ENCODE measurements at places on chromosomes 6 and 20.

GRCh38 chr6:107116931-107117330, 1.6 kb upstream of the BEND3 start:
- no peak for DNase-seq

DNA sequence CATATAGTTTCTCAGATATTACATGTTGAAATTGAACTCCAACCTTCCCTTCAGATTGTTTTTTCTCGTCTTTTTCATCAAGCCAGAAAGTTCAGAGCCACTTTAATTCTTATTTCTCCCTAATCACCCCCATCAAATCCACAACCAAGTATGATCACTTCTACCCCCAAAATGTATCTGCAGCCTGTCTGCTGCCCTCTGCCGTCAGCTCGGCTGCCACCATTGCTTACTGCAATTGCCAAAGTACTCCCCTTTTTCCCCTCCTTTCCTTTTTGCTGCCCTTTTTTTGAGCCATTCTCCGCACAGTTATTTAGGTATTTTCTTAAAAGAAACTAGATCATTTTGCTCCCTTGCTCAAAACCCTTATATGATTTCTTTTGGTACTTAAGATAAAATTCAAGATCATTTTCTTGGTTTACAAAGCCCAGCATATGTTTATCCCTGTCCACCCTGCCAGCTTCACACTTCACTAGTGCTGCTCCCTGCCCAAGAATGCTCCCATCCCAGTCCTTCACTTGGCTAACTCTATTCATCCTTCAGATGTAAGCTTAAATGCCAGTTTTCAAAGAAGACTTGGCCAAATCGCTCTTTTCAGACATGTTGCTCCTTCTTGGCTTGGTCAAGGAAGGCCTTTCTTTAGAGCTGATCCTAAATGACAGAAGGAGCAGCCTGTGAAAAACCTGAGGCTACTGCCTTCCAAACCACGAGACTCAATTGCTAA, 63.7 kb downstream of the SH3BGRL2 start:
- no peak for DNase-seq

DNA sequence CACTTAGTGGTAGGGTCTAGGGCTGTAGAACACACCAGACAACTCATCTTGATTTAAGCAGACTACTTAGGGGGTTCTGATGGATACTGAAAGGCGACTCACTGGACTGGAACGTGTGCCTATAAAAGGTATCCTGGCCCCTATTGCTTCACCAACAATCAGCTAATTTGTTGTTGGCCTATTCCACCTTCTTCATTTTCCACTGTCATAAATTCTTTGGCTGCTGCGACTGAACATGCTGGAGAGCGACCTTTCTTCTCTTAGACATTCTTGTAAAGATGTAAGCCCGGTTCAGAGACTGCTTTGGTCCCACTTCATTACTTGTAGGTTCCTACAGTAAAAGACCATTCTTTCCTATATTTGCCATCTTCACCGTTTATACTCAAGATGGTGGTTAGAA, 609.9 kb upstream of the CITED2 start:
- DNase-seq = no peak

- DNase-seq = no peak
These were observed 1.6 kb upstream of the LY86 start for GRCh38 chr6:6586671-6587526.

GRCh38 chr6:137872581-137873115, 5.6 kb downstream of the TNFAIP3 start:
- no peak for DNase-seq

DNA sequence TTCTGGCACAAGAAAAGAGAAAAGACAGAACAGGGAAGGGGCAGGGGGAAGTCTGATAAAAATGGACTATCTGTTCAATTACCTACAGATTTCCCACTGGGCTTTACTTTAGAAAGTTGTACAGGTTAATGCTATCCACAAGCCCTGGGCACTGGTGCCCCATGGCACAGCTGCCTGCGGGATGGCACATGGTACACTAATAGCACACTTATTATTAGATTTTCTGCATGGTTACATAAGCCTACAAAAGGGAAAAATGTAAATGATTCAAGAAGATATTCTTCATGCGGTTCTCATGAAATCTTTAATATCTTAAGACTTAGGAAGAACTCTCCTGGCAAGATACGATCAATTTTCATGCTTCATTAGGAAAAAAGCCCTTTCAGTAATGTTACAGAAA, 137.5 kb downstream of the GMPR start:
- no peak for DNase-seq

DNA sequence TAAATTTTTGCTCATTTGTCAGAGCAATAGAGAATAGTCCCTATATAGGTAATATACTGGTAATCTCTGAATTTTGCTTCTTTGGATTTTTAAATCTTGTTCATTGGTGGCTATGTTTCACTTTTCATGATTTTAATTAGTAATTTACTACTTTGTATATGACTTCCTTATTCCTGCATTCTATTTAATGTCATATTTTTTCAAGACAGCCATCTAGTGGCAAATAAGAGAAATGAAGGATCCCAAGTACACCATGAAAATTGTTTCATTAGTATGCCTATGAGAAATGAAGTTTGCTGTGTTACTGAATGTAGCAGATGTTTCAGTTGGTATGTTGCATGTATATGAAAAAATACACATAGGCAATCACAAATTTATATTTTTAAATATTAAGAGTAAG, 82.4 kb downstream of the ZNF292 start:
- DNase-seq = no peak

GRCh38 chr6:116536216-116536621, 9.3 kb downstream of the TRAPPC3L start:
- no peak for DNase-seq

GRCh38 chr6:121603486-121603885, 168.0 kb downstream of the GJA1 start:
- DNase-seq = no peak

- no peak for DNase-seq
These were observed 31.8 kb upstream of the RALGAPA2 start for GRCh38 chr20:20744170-20744725.

- no peak for DNase-seq
These were observed 169.5 kb upstream of the RIPOR2 start for GRCh38 chr6:25105070-25105925.

GRCh38 chr20:20719411-20719810, 7.0 kb upstream of the RALGAPA2 start:
- no peak for DNase-seq

GRCh38 chr6:75491291-75491690, 2.3 kb downstream of the FILIP1 start:
- DNase-seq = no peak

GRCh38 chr20:52318651-52319050, 127.1 kb upstream of the ZFP64 start:
- DNase-seq = no peak

DNA sequence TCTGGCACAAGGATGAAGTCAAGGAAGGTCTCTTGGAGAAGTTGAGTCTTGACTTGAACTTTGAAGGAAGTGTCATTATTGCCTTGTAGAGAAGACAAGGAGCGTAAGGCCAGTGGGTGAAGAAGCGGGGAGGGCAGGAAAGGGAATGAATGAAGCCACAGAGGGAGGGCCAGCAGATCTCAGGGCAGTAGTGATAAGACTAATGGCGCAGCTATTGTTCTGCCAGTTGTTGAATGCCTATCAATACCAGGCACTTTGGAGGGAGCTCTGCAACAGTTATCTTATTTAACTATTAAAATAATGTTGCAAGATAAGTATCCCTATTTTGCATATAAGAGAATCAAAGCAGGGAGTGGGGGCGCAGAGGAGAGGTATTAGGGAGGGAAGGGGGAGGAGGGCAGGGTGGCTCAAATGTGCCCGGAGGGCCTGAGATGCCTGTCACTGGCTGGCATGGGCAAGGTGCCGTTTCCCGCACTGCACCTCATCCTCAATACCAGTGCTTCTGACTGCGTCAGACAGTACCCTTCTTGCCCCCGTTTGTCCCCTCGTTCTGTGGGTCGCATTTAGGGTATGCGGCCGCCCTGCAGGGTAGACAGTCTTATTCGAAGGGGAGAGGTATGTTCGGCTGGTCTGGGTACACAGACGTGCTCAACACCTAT, 109.8 kb downstream of the ZDHHC14 start:
- DNase-seq = no peak

DNA sequence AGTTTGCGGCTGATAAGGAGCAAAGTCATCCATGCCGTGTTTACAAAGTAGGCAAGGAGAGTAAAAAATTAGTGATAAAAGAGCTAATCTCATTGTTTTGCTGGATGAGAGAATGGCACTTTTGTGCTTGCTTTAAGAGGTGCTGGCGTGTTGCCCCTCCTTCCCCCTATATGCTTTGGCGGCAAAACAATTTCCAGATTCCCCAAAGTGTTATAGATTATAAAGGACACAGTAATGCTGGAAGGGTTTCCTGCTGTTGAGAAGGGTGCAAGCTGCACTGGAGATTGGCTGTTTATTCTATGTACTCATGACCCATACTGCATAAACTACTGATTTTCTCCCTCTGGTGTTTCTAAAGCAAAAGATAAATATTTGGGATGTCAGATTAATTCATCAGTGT, 338.9 kb upstream of the MAP3K7 start:
- no peak for DNase-seq
